Renal cortical epithelial cell (primary cell): ENCODE measurements at places on chromosomes 5 and 9.

DNA sequence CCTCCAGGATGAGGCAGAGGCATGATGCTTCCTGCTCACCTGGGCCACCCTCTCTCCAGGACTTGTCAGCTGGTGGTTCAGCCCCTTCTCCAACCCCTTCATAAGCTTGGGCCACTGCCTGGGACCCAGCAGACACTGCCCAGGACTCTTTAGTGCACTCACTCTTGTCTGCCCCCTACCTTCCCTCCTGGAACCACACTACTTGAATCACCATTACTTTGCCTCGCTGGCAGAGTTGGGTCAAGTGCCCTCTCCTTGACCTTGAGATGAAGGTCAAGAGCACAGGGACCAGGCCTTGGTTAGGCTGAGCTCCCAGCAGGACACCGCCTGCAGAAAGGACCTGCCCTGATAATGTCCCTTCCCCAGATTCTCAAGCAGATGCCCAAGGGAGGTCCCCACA lies 8.5 kb upstream of the ENDOG start:
- DNase-seq: no peak

DNA sequence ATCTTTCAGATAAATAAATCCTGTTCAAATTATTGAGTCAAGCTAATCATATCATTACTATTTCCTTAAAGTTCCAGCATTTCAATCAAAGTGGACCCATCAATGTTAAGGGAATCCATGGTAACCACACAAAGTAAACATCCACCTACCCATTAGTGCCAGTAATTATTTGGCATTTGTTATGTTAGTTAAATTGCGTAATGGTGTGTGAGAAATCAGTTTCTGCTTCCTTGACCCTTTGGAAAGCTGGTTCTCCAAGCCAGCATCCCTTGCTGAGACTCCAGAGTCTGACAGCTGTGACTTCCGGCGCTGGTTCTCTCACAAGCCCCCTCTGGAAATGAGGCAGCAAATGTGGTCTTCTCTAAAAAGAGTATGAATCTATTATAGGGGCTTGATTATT lies 308.6 kb upstream of the EFNA5 start:
- DNase-seq: peak; percentile 93

GRCh38 chr9:37880916-37881479 lies 22.9 kb downstream of the SLC25A51 start:
- no peak for DNase-seq

DNA sequence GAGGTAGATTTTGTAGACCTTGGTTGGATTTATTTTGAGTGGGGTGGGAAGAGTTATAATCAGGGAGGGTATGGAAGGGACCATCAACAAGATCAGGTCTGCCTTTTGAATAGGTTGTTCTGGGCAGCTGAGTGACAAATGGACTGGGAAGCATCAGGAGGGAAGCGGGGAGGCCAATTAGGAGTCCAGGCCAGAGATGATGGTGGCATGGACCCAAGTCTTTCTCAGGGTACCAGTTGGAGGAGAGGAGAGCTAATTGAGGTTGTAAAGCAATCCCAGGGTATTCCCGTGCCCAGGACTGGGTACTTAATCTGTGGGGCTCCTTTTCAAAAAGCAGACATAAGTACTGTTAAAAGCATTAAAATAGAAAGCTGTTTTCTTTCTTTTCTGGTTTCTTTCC lies 88.9 kb downstream of the ARHGAP26 start:
- DNase-seq: no peak

DNA sequence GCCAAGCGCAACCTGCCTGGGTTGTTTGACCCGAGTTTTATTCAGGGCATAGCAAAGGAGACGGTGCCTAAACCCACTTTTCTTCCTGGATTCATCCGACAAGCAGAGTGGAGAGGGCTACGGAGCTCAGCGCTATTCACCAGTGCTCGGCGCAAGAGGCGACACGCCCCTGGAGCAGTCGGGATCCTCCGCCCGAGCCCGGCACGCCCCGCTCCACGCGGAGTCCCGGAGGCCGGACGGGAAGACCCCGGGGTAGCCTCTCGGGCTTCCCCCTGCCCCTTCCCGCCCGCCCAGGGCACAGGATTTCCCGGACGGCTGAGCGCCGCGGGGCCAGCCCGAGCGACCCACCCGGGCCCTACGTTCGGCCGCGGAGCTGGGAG lies 427 bp downstream of the SERINC5 start:
- peak; percentile 33 for DNase-seq

- DNase-seq: no peak
Observed at GRCh38 chr9:119859128-119859527, 489.9 kb upstream of the BRINP1 start.

- DNase-seq: no peak
Observed at GRCh38 chr5:142134331-142135010, 25.9 kb downstream of the NDFIP1 start.

DNA sequence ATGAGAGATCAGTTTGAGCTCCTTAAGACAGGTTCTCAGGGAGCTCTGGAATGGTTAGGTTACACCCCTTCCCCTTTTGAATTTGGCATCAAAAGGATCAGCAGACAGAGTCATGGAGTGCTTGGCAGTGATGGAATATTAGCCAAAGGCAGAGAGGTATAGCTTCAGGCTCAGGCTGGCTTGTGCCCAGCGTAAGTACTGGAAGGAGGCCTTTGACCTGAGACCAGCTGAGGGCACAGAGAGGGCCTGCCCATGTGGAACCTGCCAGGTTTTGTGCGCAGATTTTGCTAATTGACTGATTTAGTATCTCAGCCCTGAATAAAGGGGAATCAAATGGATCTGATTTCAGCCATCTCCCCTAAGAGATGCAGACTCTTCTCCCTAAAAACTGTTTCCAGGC lies 81.5 kb downstream of the RGS3 start:
- DNase-seq: no peak

- DNase-seq: no peak
Observed at GRCh38 chr5:180197016-180197702, 11.9 kb downstream of the RASGEF1C start.

DNA sequence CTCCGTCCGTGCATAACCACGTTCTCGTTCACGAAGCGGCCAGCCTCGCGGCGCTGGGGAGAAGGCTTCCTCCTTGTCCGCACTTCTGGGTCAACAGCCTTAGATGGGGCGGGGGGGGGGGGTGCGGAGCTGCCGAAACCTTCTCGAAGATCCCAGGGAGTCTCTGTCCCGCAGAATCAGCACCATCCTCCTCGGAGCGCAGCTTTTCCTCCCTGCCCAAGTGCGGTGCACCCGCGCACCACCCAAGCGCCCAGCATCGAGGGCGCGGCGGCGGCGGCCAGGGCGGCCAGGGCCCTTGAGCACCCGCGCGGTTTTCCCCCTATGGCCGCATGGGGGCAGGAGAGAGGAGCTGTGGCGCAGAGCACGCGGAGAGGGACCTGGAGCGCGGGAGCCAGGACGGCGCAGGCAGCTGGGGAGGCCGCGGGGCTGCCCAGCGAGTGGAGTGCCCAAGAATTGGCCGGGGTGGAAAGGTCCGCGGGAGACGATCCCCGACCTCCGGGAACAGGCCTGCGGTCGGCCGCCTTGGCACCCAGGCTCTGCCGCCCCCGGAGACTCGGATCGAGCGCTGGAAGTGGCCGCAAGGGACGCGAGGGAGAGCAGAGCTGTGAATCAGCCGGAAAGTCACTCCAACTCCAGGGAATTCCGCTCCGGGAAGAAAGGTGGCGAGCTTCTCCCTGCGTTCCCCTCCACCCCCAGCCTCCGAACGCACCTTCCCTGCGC lies 43.1 kb downstream of the TMEM174 start:
- peak; percentile 55 for DNase-seq

DNA sequence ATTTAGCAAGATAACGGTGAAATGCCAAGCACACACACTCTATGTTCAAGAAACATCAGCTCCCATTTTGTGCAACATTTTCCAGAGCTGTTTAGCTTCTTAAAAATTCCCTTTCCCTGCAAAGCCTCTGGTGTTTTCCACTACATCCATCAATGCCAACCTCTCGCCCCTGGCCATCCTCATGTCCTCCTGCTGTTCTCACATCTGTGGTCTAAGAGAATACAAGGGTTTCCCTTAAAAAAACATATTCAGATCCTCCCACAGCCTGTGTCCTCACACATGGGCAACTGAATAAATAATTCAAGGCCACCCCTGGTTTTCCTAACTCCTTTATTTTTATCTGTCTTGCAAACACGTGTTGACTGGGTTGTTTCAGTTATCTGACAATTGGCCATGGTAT lies 70.3 kb downstream of the PAPPA start:
- no peak for DNase-seq

DNA sequence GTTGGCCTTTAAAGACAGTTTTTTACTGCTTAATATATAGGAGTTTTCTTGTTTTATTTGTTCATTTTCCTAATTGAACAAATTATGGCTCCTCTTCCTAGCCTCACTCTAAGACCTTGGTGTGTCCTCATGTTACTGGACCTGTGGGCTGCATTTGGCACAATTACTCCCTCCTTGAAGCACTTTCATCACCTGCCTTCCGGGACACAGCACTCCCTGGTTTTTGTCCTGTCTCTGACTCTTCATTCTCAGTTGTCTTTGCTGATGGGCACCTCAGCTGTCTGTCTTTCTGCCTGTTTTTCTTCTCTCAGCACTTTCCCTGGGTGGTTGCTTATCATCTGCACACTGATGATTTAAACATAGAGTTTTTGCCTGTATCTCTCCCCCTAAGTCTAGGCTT lies 13.6 kb downstream of the GTF3C4 start:
- no peak for DNase-seq

DNA sequence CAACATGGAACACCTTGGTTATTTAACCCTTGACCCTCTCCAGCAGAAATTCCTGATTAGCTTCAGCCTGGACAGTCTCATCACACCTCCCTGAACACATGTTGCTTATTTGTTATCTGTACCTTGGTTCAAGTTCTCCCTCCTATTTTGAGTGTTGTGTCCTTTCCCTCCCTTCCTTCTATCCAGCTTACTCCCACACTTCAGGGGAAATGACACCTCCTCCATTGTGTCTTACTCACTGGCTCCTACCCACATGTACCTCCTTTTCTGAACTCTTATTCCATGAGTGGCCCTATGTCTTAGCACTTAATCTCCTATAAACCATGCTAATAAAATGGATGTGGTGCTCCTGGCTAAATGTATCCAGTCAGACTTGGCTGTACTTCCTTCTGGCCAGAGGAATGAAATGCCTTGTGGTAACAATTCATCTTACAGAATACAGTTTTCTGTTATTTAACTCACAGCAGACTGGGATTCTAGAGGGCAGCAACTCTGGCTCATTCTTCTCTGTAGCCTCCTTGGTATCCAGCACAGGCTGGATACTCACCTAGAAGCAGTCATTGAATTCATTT lies 11.2 kb downstream of the LIX1 start:
- DNase-seq: peak; percentile 11

- no peak for DNase-seq
Observed at GRCh38 chr9:111985315-111985714, 88.7 kb downstream of the UGCG start.

DNA sequence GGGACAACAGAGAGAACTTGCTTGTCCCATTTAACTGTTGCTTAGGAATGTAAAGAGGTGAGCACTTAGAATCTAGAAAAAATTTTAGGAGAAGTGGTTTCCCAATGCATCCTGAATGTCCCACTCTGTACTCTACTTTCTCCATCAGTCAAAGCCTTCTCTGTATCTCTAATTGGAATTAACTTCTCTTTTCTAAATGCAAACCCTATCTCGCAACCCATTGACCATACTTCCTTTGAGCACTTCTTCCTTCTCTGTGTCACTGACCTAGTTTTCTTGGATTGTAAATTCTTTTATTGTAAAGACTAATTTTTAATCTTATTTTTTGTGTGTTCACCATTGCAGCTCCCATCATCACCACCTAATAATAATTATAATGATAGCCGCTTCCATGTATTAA lies 33.3 kb downstream of the ADRB2 start:
- DNase-seq: no peak

- DNase-seq: peak; percentile 33
Observed at GRCh38 chr9:76218886-76219445, 175.3 kb downstream of the RFK start.

- DNase-seq: no peak
Observed at GRCh38 chr9:124006448-124007361, 4.9 kb upstream of the LHX2 start.

DNA sequence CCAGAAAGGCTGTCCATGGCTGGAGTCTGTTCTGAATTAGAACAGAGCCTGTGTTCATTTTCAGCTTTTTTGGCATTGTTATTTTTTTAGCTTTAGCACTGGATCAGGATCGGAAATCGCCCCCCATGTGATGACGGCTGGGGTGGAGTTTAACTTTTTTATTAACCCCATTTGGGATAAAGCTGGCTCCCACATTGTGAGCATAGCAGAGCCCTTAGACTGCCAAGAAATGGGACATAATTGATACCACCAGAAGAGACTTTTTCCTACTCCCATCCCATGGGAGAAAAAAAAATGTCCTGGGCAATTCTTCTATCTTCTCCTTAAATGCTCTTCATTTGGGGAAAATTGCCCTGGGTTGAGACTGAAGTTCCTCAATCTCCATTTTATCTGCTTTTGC lies 52.4 kb downstream of the SLIT3 start:
- DNase-seq: no peak

DNA sequence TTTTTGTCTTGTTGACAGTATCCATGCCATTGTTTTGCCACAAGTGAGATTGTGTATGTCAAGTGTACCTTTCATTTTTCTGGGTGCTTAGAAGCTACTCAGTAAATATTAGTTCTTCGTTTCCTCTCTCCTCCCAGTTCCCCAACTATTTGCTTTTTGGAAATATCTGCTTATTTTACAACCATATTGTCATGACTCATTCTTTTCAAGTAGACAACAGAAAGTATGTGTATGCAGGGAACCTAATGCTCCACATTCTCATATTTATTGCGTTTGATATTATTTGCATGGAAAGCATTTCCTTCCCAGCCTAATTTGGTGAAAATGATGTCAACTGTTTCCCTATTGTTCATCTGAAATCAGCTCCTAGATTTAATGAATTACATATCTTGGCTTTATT lies 483.7 kb upstream of the RIOK2 start:
- no peak for DNase-seq

DNA sequence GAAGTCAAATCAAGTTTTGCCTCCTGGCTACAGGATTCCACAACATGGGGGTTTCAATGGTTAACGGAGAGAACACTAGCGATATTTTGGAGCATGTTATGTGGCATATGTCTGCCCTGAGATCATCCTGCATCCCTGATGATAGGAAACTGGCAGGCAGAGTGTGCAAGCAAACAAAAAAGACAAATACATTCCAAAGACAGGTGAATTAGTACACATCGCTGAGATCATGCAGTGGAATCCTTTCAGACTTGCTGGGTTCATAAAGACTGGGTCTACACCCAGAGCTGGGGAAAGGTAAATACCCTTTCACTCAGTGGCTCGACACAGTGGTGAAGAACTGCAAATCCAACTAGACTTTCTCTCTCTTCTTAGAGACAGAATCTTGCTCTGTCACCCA lies 286.5 kb downstream of the EFNA5 start:
- no peak for DNase-seq

- DNase-seq: no peak
Observed at GRCh38 chr9:78510035-78510434, 213.1 kb downstream of the PSAT1 start.

DNA sequence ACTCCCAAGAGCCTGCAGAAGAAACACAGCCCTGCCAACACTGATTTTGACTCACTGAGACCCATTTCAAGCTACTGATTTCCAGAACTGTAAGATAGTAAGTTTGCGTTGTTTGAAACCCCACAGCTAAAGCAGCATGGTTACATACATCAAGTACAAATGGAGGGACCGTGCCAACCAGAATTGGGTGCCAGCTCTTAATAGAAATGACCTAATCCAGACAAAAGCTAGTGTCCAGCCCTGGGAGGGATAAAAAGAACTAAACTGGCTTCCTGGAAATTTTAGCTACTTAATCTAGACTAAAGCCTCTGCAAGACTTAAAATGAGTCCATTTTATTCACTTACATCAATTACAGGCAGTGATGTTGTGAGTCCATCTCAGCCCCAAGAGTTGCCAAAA lies 122.6 kb downstream of the ADAMTS12 start:
- DNase-seq: no peak
